Activated T-helper 2 cell treated with anti-CD3 and anti-CD28 coated beads, Interferon-gamma antibody, Interleukin-2, Interleukin-4, amounts not matched to agents 10 μg/mL and 5 μg/mL and 100 μg/mL, durations not matched to agents 14 hours and 24 hours and 36 hours (primary cell): ENCODE measurements at places on chromosomes 2 and 18. TPM values are rescaled to one million over a fixed set of nuclear protein-coding genes. Genes with fewer than 3 reads are reported as not detected.

UGT1A5 gene
- total RNA-seq, result not detected in 2 replicates

ZDBF2 gene
- 10.8 TPM in 2 replicates for total RNA-seq

DNA sequence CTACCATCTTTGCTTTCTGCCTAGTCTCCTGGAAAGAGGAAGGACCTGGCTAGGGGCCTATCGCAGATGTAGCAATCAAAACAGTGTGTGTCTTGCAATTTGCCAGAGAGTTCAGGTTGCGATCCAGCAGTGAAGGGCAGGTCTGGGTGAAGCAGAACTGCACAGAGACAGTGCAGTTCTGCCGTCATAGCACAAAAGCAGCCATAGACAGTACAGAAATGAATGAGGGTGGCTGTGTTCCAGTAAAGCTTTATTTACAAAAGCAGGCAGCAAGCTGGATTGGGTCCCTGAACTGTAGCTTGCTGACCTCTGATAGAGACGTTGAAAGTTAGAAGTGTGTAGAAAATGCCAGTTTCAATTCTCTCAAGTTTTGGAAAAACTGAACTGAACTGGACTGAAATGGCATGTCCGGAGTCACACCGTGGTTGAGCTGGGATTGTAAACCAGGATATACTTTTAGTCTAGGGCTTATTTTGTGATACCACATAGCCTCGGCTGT, 186.8 kb downstream of the LTBP1 start:
- H3K27ac ChIP-seq, result no peak overlapping the region
- H3K4me1 ChIP-seq, result peaks cover 3% of the 10 kb centered on the region
- H3K36me3 ChIP-seq, result no peaks in the 10 kb centered on the region
- DNase-seq, result no peak
- peaks cover 19% of the 10 kb centered on the region for H3K27me3 ChIP-seq
- H3K4me3 ChIP-seq, result no peak overlapping the region

- no peak overlapping the region for H3K4me3 ChIP-seq
- no peak for DNase-seq
- H3K27me3 ChIP-seq, result no peaks in the 10 kb centered on the region
- no peaks in the 10 kb centered on the region for H3K36me3 ChIP-seq
Observed at GRCh38 chr2:215059724-215060123, 78.7 kb downstream of the ABCA12 start.

GRCh38 chr2:231710799-231711676, 2.7 kb downstream of the PTMA start:
- H3K27me3 ChIP-seq, result no peaks in the 10 kb centered on the region
- no peak for DNase-seq
- H3K27ac ChIP-seq, result peak overlapping the region; percentile 98
- H3K4me3 ChIP-seq, result peak overlapping the region; percentile 96
- H3K4me1 ChIP-seq, result peaks cover 36% of the 10 kb centered on the region
